ENCODE measurements at places on chromosomes 6 and 20.

DNA sequence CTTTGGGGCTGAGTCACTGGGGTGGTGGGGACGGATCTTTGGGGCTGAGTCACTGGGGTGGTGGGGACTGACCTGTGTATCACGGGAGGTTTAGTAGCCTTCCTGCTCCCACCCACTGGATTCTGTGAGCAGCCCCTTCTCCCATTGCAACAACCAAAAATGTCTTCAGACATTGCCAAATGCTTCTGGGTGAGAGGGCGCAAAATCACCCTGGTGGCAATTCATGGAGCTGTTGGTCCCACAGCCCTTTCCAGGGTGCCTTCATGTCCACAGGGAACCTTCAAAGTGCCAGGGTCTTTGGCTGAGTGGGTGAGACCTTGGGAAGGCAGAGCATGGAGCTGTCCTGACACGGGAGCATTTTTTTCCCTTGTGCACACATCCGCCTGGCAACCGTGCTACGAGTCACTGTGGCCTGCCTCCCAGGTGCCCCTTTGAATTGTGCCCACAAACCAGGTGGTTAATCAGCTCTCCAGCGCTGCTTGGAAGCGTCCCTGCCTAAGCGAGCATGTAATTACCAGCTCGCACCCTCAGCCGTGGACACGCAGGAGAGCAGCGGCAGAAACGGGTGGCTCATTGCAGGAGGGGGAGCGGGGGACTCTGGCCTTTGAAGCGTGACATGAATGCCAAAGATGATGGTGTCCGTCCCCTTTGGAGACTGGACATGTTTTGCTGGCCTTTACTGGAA lies 27.4 kb upstream of the APCDD1L start:
- DNase-seq: no peak

DNA sequence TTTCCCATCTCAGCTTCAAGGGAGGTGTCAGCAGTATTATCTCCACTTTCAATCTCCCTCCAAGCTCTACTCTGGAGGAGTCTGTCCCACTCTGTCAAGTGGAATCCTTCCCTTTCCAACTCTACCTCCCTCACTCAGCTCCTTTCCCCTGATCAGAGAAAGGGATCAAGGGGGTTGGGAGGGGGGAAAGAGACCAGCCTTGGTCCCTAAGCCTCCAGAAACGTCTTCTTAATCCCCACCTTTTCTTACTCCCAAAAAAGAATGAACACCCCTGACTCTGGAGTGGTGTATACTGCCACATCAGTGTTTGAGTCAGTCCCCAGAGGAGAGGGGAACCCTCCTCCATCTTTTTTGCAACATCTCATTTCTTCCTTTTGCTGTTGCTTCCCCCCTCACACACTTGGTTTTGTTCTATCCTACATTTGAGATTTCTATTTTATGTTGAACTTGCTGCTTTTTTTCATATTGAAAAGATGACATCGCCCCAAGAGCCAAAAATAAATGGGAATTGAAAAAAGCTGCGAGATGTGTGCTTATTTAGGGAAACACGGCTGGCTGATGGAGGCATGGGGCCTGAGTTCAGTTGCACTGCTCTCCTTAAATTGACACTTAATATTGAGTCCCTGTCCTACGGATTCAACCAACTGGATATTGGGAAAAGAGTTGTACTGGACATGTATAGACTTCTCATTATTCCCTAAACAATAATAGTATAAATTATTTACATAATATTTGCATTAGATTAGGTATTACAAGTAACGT lies 4.9 kb downstream of the TUBB start:
- no peak for DNase-seq

DNA sequence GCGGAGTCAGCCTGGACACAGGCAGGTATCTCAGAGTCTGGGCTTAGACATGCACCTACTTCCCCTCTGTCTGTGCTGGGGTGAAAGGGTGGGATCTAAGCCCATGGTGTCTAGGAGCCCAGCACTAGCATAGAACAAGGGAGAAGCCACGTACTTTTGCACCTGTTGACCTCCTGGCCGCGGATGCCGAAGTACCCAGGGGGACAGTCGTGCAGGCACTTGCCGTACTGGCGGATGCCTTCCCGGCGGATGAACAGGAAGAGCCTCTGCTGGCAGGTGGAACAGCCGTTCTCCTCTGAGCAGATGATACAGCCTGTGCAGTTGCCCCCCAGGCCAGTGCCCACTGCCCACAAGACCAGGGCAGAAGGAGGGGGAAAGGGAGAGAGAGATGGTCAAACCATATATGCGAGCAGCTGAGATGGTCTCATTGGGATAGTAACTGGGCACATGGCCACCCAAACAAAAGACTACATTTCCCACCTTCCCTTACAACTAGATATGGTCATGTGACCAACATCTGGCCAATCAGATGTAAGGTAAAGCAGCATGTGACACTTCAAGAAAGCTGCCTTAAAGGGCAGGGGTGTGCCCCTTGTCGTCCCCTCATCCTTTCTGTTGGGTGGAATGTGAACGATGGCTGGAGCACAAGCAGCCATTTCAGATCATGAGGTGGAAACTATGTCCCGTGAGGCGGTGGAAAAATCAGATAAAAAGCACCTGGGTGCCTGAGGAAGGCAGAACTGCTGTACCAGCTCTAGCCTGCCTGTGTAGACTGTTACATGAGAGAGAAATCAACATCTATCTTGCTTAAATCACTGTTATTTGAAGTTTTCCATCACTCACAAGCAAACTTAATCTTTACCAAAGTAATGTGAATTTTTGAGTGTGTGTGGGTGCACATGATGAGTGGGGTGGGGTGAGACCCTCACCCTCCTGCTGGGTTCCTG lies 34.0 kb downstream of the RSPO4 start:
- DNase-seq: no peak

DNA sequence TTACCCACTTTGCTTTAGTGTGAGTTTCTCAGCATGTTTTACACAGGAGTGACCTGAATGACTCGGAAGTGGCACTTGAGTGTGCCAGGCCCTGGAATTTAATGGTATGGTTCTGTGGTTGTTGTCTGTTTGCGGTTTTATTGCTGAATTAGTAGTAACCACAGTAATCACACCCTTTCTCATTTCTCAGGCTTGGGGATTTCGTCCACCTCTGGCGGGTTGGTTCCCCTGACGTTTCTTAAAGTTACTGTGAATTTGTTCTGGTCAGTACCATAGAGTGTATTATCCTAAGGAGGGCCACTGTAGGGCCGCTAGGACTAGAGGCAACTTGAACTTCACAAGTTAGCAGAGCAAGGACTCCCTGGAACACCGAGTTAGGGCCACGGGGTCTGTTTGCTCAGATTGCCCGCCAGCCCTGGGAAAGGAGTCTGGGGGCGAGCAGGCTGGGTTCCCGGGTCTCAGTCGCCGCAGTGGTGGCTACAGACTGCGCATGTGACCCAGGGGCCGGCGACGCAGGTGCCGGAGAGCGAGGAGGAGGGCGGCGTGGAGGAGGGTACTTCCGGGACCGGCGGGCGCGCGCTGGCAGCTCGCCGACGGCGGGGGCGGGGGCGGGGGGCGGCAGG lies 546 bp upstream of the KLHL32 start:
- DNase-seq: no peak

- no peak for DNase-seq
Measured at GRCh38 chr6:19906171-19906570, 69.0 kb downstream of the ID4 start.

DNA sequence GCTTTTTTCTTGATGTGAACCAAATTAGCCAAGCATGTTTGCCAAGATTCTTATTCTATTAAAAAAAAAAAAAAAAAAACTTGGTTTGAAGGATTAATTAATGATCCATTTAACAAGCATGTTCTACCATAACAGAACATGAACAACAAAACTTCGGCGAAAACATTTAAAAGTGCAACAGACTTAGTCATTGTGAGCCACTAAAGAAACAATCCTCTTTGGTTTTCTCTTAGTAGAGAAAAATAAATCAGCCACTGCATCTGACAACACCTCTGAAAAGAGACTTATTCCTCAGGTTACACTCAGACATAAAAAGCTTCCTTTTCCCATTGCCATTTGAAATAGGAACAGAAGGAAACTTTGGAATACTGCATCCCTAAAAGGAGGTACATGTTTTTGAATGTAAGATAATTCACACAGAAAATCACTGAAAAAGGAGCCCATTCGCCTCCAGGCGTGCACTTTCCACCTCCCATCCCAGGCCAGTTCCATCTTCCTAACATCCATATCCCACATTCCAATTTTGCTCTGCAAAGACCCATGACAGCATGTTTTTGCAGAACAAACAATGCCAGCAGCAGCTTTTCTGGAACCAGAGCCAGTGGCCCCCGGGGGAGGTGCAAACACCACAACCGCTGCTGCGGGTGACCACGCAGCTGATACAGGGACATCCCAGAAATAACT lies 79.5 kb downstream of the ZMYND8 start:
- DNase-seq: no peak

DNA sequence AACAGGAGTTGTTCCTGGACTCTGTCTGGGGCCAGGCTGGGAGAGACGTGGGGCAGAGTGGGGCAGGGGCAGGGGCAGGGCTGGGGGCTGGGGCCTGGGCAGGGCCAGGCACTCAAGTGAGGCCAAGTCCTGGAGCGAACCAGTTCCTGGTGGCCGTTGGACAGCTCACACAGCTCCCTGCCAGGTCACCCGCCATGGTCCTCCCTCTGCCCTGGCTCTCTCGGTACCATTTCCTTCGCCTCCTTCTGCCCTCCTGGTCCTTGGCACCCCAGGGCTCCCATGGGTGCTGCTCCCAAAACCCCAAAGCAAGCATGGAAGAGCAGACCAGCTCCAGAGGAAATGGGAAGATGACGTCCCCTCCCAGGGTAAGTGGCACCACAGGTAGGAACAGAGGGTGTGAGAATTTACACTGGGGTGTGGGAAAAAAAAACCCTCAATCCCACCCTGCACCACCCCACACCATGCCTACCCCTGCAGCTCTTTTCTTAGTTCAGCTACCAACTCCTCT lies at the start of gene MCCD1:
TSS of gene MCCD1 (plus strand) at position 142 of the 508 bp plus-strand sequence. CDS start at position 195, 53 bp downstream.
- DNase-seq: no peak

DNA sequence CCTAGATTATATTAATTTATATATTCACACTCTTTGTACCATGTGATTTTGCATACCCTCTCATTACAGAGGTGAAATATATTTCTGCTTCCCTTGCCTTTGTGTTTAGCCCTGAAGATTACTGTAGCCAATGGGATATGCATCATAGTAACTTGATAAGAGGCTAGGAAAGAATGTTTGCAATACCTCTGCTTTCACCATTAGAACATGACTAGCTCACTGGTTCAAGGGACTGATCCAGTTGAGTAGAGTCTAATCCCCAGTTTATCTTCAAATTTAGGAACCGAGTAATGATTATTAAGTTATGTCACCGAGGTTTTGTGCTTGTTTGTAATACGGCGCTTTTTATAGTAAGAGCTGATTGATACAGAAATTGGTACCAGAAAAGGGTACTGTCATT lies 552.6 kb upstream of the GJE1 start:
- DNase-seq: no peak

GRCh38 chr6:136677822-136678221 lies 114.5 kb downstream of the MAP3K5 start:
- no peak for DNase-seq

DNA sequence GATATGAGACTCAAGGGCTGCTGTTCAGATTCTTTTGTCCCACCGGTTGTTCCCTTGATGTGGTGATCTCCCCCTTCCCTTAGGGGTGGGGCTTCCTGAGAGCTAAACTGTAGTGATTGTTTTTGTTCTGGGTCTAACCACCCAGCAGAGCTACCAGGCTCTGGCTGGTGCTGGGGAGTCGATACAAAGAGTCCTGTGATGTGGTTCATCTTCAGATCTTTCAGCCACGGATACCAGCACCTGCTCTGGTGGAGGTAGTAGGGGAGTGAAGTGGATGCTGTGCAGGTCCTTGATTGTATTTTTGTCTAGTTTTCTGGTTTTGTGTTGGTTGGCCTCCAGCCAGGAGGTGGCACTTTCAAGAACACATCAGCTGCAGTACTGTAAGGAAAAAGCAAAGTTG lies 801.6 kb downstream of the EPHA7 start:
- DNase-seq: no peak

DNA sequence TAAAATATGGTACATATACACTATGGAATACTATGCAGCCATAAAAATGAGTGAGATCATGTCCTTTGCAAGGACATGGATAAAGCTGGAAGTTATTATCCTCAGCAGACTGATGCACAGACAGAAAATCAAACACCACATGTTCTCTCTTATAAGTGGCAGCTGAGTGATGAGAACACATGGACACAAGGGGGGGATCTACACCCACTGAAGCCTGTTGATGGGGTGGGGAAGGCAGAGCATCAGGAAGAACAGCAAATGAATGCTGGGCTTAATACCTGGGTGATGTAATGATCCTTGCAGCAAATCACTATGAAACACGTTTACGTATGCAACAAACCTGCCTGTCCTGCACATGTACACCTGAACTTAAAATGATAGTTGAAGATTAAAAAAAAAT lies 71.3 kb downstream of the MANEA start:
- DNase-seq: no peak

DNA sequence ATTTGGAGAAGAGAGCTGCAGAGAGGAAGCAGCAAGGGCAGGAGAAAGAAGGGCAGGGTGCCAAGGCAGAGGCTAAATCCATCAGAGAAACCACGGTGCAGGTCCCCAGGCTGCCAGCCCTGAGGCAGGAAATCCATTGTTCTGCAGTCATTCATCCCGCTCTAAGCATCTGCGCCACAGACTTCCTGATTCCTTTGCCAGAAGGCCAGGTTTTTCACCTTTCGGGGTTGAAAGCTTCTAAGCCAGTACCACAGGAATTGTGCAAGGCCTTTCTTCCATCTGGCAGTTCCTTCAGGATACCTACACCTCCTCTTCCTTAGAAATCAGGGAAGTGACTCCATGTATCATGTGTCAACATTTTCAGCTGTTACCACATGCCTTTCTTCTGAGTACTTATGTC lies 45.6 kb downstream of the ADGRF5 start:
- DNase-seq: no peak

DNA sequence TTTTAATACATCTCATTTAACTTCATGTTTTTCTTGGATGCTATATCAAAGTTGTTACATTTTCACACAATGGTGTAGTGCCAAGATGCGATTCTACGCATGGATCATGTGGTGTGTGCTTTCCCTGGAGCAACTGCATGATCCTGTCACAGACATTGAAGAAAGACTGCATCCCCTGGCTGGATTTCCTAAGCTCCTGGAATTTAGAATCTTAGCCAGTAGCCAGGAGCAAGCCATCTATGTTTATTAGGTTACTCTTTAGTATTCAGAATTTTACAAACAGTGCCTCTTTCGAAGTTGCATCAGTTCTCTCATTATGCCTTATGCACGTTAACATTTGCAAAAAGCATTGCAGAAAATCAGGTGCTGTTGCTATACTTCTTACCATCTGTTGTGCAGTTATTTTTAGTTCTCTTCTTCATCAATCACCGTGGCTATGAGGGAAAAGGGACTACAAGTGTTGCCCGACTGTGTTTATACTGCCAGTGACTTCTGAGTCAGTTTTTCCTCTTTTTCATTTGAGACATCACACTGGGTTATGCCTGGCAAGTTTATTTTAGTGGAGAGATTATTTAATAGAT lies 584.2 kb downstream of the BCKDHB start:
- no peak for DNase-seq

All from activated CD8-positive, alpha-beta memory T cell treated with anti-CD3 and anti-CD28 coated beads for 1 hour (primary cell).